ENCODE measurements at places on chromosomes 12 and 14. TPM values are rescaled to one million over a fixed set of nuclear protein-coding genes. Genes with fewer than 3 reads are reported as not detected.

TEX52 gene
- polyA plus RNA-seq: 0.34 TPM

- no peak for DNase-seq
These were observed 4.7 kb upstream of the KRT7 start for GRCh38 chr12:52228366-52228765.

DNA sequence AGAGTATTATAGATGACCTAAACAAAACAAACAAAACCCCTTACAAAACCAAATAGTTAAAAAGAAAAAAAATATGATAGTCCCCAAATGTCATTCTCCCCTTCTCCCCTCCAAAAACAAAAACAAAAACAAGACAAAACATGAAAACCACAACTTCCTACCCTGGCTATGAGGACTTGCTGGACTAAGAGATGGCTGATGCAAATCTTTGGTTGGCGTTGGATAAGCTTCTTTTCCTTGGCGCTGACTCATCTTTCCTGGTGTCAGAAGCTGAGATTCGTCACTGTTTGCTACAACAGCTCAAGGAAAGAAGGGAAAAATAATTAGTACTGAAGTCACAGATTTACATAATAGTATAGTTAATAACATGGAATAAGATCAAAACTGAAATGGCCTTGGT, 102.5 kb upstream of the BBS10 start:
- DNase-seq: no peak

DNA sequence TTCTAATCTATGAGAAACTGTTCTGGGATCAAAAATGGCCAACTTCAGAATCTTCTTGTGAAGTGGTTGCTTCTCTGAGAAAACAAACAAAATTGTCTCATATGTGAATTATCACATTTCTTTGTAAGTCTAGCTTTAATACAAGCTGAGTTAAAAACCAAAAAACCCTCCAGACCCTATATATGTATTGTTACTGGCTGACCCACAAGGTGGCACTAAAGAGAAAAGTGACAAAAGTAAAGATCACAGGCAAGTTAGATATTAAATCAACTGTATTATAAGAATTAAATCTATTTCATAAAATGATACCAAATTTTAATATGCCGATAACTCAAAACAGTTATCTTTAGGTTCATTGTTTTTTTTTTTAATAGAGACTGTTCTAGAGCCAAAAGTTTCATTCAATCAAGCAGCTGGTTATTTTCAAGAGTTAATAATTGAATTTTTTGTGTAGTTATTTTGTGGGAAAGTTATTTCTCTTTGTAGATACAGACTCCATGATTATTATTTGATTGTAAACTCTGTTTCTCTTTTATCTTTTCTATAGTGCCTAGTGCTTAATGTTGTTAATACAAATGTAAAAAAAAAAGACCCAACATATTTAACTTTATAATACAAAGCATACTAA, 7.5 kb upstream of the TRHDE start:
- no peak for DNase-seq

DNA sequence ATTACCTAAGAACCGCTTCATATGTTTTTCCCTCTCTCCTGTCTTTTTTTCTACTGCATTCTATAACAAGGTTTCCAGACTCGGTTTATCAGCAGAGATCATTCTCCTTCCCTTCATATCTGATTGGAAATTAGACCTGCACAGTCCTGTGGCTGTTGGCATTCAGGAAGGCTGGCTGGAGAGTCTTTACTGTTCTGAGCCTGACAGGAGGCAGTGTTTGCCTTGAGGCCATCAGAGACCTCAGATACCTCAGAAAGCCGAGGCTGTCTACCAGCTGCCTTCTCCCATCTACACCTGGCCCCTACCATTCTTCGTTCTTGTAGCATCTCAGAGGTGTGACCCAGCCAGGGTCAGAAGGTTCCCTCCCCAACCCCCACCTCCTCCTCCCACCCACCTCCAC, 182.0 kb downstream of the CAND1 start:
- no peak for DNase-seq

CARMIL3 gene
- 1.4 TPM for polyA plus RNA-seq

FGD4 gene
- polyA plus RNA-seq: 16.0 TPM

- DNase-seq: no peak
These were observed 43.9 kb downstream of the ERC1 start for GRCh38 chr12:1034751-1035457.

DNA sequence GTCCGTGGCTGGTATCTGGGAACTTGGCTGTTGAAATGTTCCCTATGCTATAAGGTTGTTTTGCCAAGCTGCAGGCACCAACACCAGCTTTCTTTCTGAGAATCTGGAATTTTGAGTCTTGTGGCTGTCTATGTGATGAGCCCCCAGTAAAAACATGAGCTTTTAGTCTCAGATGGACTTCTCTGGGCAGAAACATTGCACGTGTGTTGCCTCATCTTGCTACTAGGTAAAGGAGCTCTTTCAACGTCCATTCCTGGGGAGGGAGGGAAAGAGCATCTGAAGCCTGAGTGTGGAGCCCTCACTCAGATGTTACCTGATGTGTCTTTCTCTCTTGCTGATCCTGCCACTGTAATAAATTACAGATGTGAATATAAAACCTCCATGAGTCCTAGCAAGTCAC, 183.8 kb upstream of the LHX5 start:
- no peak for DNase-seq

SLC5A8 gene
- 24.3 TPM for polyA plus RNA-seq

Measured in left renal cortex interstitium (tissue), 4 donors.